Activated T-cell treated with anti-CD3 and anti-CD28 coated beads, Interleukin-2, amount 50 U/mL, for 72 hours (primary cell): ENCODE measurements at places on chromosomes 2 and 18. TPM values are rescaled to one million over a fixed set of nuclear protein-coding genes. Genes with fewer than 3 reads are reported as not detected.

The LRP1B gene
- not detected for total RNA-seq

The SERPINB3 gene
- total RNA-seq = not detected

- DNase-seq = no peak
These were observed 3.8 kb upstream of the CYRIA start for GRCh38 chr2:16669388-16669787.

DNA sequence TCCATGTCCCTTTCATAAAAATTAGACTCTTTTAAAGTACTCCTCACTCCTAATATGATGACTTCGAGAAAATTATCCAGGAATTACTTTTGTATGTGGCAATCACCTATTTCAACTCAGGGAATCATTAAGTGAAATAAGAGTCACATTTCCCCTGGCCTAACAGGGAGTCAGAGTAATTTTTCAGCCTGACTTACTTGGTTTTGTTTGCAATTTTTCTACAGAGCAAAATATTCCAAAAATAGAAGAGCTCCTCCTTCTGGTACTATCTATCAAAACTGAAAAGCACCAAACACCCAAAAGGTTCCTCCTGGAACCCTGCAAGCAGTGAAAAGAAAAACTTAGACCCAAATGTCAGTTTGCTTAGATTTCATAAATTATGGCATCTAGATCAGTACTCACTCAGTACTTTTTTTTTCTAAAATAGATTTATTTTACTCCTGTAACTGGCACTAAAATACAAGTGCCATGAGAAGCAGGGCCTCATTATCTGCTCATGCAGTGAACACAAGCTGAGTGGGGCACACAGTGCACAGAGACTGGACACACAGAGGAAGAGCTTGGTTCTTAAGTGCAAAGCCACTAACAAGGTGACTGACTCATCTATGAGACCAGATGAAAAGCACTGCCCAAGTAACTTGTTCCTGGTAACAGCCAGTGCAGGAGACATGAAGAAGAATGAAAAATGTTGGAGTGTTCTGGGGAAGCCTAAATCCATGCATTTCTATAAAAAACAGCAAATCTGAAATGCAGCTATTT, 28.7 kb downstream of the ACAA2 start:
- no peak for DNase-seq

The PLGLB1 gene
- total RNA-seq = 4.4 TPM

The ANKRD39 gene
- total RNA-seq = 16.5 TPM

The SPP2 gene
- total RNA-seq = not detected

The FHOD3 gene
- not detected for total RNA-seq

- DNase-seq = no peak
These were observed 3.5 kb downstream of the DNPEP start for GRCh38 chr2:219384083-219384713.

The NUP35 gene
- 23.1 TPM for total RNA-seq

DNA sequence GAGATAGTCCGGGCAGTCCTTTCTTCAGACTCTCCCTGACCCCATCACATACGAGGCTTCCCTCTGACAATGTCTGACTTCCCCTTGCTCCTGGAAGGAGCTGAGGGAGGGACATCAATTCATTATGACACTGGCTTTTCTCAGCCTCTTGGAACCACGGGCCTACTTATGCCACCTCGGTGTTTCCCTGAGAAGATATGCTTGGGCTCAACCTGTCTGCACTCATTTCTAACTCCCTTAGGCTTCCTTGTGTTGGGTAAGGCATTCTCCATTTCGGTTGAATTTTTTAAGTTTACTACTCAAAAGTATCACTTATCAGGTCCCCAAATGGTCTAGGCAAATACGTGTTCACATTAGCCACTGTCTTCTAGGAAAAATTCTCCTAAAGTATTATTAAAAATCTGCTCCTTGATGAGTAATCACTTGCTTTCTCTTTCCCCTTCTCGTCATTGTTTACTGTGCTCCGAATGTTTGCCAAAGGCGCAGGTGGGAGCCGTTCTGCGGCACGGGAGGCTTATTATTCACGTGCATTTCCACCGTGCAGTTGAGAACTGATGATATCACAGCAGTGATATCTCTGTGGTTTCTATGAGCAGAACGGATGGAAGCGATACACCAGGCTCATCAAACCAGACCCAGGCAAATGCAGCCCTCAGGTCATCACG, 33.1 kb downstream of the ARL4C start:
- peak; percentile 76 for DNase-seq

DNA sequence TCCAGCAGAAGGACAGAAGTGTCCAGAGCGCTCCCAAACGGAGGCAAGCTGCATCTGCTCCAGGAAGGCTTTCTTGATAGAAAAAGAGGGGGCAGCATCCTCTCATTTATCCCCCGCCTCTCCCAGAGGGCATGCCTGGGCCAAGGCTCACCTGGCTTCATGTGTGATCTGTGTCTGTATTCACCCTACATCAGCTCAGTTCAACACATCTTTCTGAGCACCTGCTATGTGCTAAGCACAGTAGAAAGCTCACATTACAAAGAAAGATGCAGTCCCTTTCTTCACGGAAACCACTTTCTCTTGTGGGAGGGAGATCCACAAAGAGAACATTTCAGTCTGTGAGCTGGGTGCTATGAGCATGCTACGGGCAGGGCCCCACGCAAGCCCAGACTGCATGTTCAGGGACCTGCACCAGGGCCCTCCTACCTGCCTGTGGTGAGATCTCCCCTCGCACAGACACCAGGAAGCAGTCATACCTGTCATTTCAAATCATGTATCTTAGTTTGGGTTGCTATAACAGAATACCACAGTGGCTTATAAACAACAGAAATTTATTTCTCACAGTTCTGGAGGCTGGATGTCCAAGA, 90.7 kb downstream of the PDCL3 start:
- peak; percentile 53 for DNase-seq

DNA sequence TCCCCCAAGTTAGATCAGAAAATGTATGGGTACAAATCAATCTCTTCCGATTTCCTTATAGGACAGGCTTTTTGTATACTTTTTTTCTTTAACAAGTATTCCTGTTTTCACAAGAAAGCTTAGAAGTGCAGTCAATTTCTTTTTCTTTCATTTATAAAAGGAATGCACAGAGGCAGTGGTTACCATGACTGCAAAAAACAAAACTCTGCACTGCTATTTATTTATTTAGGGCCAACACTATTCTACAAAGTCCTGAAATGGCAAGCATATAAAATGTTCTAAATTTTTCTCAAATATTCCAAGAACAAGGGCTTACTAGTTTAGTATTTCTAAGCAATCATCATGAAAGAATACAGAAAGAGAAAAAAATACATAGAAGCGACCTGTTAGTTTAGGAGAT, 22.2 kb downstream of the ATAD2B start:
- no peak for DNase-seq

DNA sequence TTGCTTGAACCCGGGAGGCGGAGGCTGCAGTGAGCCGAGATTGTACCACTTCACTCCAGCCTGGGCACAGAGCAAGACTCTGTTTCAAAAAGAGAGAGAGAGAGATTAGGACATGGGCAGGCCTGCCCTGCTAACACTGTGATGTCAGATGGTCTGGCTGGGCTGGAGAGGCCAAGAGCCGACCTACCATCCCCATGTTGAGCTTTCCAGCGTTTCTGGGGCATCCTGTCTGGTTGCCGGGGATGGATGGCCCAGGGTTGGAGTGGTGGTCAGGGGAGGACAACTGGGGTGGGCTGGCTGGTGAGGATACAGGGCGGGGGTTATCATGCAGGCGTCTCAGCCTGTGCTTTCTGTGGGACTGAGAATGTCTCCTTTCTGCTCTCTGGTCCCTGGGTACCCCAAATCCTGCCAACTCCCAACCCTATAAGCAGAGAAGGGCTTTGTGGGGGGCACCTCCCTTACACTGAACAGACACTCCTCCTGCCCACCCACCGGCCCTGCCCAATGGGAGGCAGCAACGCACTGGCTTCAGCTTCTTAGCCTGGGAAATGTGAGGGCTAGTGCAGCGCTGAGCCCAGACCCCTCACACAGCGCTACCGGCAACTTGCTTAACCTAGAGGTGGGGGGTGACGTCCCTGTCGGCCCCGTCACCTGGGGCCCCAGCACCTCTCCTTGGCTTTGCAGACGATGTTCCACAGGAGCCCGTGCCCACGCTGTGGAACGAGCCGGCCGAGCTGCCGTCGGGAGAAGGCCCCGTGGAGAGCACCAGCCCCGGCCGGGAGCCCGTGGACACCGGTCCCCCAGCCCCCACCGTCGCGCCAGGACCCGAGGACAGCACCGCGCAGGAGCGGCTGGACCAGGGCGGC, 5.4 kb downstream of the SNORC start:
- no peak for DNase-seq

DNA sequence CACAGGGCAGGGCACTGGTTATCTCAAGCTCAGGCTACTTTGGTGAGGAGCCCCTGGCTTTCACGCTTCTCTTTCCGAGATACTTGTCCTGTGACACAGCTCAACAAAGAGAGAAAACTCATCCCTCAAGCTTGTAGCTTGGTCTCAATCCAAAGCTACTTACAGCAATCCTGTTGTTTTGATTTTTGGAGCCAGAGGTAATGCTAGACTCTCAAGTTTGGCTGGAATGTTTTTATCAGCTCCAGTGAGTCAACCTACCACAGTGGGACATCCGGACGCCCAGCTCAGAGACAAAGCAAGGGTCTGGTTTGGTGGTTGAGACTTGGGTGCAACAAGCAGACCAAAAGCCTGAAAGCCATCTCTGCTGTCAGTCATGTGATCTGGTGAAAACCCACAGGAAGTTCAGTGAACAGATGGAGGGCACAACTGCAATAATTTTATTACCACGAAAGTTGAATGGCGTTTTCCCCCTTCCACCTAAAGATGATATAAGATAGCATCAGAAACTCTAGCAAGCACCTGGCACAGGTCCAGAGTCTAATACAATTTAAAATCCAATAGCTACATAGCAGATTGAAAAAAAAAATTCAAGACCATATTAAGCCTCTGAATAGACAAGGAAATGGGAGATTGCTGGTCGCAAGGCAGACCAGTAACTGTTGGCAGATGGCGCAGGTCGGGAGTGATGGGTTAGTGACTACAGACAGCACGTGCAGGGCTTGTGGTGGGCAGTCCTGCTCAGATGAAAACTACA, 102.3 kb upstream of the SMAD7 start:
- DNase-seq = no peak

GRCh38 chr2:26921323-26921722, 49.1 kb upstream of the MAPRE3 start:
- DNase-seq = no peak

DNA sequence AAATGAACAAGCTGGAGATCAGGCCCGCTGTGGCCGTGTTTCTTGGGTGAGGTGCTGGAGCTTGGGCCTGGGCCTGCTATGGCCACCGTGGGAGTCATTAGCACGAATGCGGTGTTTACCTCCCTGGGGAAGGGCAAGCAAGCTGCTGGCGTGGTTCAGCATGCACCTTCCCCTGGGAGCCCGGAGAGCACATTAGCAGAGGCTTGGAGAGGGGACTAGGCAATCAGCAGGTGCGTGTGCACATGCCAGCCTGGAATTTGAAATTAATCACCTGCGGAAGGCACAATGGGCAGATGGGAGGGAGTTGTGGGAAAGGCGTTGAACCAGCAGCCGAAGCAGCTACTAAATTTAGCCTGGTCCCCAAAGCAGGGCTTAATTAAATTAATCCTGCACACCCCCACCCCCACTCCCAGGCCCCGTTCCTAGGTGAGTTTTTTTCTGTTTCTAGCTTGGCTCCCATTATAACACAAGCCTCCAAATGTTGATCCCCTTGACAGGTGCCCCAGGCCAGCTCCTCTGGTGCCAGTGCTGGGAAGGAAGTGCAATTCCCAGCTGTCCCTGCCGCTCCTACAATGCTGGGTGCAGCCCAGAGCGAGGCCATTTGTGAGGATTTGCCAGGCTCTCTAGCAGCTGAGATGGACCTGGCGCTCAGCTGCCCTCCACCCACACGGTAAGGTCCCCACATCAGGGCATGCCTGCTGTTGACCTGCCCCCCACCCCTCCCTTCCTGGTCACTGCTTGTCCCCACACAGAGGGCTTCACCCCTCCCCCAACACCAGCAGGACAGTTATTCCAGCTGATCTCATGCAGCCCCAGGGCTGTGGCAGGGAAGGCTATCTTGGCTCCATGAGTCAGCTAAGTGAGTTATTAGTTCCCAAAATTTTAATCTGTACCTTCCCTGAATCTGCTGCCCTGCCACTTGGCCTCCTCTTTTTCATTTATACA, 115.0 kb downstream of the ZBTB7C start:
- DNase-seq = no peak

GRCh38 chr2:100895934-100896685, 76.2 kb downstream of the NPAS2 start:
- no peak for DNase-seq

DNA sequence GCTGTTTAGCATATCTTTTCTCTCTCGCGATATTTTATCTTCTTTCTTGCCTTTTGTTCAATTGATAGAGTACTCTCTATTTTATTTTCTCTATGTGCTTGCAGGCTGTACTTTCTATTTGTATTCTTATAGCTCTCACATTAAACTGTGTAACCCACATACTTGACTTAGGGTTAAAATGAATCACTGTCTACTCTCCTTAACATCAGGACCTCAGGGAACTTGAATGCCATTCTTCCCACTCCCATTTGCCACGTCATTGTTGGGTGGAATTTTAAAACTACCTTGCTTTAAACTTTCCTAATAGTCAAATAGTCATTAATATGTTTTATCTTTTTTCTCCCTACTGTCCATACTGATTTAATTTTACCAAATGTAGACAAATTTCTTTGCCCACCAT, 269.7 kb downstream of the ALPK2 start:
- no peak for DNase-seq

The CNGA3 gene
- not detected for total RNA-seq

The LYPD6 gene
- total RNA-seq = not detected

GRCh38 chr2:120867290-120868241, 131.9 kb downstream of the GLI2 start:
- no peak for DNase-seq

- no peak for DNase-seq
These were observed 44.6 kb downstream of the ITGB1BP1 start for GRCh38 chr2:9378433-9379390.

DNA sequence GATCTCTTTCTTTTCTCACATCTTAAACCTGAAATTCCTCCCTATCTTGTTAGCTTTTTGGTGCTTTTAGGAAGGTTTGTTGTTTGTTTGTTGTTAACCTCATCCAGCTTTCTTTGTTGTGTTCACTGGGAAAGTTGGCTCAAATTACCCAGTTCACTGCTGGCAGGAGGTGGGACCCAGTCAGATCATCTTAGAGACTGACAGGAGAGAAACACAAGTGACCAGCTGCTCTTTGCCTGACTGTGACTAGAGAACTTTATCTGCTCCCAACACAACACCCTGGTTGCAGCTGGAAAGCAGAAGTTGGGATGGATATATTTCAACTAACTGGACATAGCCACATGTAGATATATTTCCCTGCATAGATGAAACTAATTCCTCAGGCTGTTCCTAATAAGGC, 10.0 kb downstream of the MAPK4 start:
- no peak for DNase-seq

GRCh38 chr18:57780706-57781347, 22.3 kb downstream of the ATP8B1 start:
- DNase-seq = no peak

DNA sequence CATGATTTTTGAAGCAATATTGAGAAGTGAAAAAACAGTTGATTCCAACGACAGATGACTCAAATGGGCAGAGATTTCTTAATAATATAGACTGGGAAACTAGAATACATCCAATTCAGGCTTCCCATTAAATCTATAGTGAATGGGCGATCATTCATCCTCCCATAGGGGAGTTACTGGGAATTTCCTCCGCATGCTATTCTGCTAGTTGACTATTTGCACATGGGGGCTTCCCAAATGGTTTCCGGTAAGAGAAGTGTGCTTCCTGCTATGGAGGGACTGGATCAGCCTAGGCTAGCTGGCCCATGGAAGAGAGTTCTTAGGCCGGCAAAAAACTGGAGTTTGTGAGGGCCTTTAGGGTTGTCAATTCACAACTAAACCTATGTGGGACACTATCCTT, 2.6 kb upstream of the VAPA start:
- no peak for DNase-seq
